ENCODE measurements at places on chromosomes 5 and 9. TPM values are rescaled to one million over a fixed set of nuclear protein-coding genes. Genes with fewer than 3 reads are reported as not detected.

GRCh38 chr9:137280474-137281344 lies 3.2 kb downstream of the TOR4A start:
- no peak for DNase-seq

DNA sequence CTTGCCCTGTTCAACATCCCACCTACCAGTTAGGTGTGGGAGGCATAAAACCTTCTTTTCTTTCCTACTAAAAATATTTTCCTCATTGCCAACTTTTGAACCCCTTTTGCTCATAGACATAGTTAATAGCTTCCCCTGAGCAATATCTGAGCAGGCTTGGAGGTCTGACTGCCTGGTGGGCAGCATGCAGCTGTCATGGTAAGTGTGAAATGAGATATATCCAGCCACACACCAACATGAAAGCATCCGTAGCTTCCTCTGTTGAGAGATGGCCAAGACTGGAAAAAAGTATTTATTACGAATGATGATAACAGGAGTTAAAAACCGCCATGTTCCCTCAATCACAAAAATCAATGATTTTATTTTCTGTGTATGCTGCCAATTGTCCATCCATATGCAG lies 190.1 kb downstream of the TMEM38B start:
- no peak for DNase-seq

DNA sequence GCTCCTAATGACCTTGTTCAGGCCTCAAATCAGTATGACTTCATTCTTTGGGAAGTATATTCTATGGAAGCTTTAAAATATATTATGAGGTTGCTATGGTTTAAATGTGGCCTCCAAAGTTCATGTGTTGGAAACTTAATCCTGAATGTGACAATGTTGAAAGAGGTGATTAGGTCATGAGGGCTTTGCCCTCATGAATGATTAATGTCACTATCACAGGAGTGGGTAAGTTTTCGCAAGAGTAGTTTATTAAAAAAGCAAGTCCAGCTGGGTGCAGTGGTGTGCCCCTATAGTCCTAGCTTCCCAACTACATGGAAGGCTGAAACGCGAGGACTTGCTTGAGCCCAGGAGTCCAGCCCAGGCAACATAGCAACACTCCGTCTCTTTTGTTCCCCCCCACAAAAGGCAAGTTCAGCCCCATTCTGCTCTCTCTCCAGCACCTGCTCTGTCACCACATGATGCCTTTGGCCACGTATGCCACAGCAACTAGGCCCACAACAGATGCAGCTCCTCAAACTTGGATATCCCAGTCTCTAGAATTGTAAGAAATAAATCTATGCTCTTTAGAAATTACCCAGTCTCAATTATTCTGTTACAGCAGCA lies 105.3 kb downstream of the SIL1 start:
- no peak for DNase-seq

DNA sequence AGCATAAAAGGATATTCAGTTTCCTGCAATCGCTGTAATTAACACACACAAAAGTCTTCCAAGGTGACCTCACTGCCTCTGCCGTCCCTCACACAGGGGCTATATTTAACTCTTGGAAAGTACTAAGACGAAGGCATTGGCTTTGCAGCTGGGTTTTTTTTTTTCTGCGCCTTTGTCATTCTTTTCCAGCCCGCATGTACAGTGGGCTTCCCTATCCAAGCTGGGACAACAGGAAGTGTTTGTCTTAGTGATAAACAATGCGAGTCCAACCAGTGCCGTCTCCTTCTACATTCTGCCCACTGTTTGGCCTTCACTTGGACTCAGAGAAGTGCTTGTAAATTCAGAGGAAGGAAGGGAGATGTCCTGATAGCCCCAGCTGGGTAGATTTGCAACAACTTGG lies 17.6 kb downstream of the AFAP1L1 start:
- DNase-seq, result no peak

GRCh38 chr5:140424135-140424534 lies 22.5 kb downstream of the ANKHD1 start:
- DNase-seq, result no peak

DNA sequence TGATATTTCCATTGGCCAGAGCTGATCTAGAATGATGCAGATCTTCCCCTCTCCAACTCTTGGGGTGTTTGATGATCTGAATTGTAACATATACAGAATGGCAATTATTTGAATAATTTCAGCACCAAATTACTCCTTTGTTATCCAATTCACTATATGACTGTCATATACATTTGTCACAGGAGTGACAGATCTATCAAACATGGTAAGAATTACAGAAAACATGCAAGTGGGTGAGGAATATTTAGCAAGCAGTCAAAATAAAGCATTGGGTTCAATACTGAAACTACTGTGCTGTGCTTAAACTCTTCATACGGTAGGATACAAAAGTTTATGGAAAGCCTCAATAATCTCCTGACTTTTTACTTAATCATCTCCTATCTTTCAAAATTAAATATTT lies 8.8 kb downstream of the MPDZ start:
- DNase-seq, result no peak

DNA sequence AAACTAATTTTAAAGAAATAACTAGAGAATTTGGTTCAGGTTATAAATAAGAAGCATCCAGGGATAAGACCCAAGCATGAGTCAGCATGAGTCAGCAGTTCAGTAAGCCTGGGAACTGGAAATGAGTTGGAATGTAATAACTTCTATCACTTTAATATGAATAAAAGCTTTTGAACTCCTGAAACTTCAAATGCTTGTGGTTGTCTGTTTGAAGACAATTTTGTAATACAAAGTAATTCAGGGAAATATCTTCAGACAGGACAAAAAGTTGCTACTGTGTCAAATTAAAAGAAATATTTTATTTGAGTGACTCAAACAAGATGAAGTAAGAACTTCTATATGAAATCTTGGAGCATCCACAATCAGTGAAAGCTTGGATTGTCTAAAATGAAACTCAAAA lies 331.2 kb upstream of the DAB2 start:
- no peak for DNase-seq

- DNase-seq, result no peak
These were observed 48.5 kb downstream of the MFAP3 start for GRCh38 chr5:154087260-154087659.

- DNase-seq, result no peak
These were observed 48.8 kb downstream of the PAPPA start for GRCh38 chr9:116202219-116202912.

DNA sequence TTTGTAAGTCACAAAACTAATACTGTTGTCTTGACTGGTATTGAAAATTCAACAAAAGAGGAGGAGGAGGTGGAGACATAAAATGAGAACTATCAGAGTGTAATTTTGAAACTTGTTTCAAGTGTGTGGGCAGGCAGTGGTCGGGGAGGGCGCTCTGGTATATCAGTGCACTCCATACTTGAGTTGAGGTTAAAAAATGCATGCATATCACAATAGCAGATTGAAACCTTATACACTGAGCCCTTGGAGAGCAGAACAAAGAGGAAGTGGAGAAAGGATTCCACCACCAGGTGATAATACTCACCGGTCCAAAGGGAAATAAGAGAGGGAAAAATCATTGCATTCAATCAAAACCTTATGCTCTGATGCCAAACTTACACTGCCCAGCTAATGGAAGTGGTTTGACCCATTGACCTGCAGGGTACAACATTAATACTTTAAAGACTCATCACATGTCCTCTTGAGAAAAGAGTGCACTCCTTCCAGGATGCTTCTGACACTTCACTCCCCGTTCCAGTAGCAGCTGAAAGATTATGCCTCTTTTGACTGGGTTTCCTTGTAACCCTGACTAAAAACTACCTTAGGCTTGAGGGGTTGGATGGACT lies 79.5 kb upstream of the FAM169A start:
- no peak for DNase-seq

DNA sequence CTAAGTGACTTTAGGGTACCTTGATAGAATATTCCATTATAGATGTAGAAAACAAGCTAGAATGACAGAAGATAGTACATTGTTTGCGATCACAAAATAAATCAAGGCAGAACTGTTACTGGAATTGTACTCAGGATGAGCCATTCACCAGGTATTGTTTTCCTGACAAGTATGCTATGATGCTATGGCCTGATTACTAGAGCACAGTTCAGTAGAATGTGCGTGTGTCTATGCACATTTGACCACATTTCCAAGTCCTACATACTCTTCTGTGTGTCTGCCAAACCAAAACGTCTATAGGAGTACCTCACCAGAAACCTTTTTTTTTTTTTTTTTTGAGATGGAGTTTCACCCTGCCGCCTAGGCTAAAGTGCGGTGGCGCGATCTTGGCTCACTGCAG lies 43.3 kb upstream of the CDC42SE2 start:
- DNase-seq, result no peak

- no peak for DNase-seq
These were observed 1.9 kb upstream of the ZNF79 start for GRCh38 chr9:127422133-127422782.

DNA sequence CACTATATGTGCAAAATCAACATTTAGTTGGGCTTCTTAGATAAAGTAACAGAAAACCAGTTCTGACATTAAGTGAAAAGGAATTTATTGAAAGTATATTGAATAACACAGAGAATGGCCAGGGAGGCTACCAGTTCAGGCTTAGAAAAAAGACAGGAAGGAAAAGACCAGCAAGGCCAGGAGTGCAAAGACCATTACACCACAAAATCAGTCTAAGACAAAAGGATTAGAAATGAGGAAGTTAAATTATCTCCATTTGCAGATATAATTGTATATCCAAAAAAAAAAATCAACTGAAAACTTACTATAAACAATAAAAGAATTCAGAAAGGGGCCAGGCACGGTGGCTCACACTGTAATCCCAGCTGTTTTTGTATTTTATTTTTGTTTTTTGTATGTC lies 4.8 kb upstream of the TEX10 start:
- DNase-seq, result no peak

- DNase-seq, result no peak
These were observed 240.3 kb downstream of the FANCC start for GRCh38 chr9:95077053-95077765.

DNA sequence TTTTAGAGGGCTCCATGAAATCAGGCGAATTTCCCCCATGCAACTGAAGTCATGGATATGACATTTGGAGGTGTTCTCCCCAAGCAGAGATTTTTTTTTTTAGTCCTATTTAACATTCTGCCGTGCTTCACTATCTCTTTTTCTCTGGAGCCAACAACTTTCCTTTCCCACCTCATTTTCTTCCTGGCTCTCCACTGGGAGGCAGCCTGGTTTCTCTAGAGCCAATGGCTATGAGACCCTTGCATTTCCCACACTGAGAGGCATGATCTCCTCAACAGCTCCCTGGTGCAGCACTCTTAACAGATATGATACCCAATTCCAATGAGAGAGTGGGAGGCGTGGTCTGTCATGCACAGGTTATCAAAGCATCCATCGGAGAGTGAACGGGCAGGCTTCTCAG lies 310.8 kb downstream of the DRD1 start:
- DNase-seq, result no peak

DNA sequence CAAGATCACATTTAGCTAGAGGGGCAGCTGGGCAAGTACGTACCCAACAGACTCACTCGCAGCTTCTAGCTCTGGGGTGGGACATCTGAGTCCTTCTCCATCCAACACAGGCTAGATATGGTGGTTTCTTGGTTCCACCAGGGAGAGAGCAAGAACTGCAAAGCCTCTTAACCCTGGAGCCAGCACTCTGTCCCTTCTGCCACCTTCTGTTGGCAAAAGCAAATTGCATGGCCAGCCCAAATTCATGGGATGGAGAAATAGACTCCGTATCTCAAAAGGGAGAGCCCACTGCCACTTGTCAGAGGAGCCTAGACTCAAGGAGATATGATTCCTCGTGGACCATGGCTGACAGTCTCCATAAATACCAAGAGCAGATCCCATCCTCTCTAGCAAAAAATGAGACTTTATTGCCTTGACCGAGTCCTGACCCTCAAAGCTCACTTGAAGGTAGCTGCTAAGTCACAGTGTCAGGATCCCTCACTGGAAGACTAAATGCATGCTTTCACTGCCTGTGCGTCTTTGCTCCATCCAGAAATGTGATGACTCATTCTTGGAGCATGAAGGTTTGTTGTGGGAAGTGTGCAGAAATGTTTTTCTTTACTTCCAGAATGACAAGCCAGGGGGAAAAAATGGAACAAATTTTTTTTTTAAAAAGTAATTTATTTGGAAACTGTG lies 28.8 kb upstream of the ROR2 start:
- DNase-seq, result no peak

DNA sequence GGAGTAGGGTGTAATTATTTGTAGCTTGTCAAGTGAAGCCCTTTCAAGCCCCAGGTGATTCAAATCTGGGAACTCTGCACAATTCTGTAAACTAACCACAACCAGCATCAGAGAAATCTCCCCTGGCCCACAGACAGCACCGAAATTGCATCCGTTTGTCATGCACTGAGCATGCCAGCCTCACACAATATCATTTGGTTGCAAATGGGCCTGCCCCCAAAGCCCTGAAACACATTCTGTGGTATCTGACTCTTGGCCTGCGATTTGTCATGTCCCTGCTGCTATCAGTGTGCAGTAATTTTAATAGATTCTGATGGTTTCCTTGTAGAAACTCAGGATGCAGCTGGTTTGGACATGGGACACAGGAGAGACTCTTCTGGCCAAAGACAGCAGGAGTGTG lies 35.3 kb downstream of the SNX24 start:
- DNase-seq, result no peak

DNA sequence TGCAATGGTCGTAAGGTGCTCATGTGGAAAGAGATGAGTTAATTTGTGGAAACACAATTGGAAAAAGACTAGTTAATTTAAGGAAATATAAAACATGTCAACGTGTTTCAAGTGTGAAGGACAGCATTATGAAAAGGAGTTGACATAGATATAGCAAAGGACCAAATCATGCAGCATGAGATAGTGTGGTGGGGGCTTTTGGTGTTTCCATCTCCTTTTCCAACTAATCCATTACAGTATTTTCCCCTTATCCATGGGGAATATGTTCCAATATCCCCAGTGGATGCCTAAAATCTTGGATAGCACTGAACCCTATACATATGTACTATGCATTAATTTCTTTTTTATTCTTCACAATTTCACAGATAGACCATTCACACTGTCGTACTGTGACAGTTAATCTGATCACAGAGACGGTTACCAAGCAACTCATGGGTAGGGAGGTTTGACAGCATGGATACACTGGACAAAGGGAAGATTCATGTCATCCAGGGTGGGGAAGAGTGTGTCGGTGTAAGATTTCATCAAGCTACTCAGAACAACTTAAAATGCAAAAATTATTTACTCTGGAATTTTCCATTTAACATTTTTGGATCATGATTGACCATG lies 238.6 kb downstream of the CDH12 start:
- no peak for DNase-seq

Gene GALNT12
- polyA plus RNA-seq, result 8.6 TPM

Gene ZNF483
- 2.7 TPM for polyA plus RNA-seq

Gene ZFP2
- polyA plus RNA-seq, result 8.1 TPM

Gene LOX
- polyA plus RNA-seq, result 45.3 TPM

Gene FAM221B
- 0.07 TPM for polyA plus RNA-seq

Gene PLEKHG4B
- 9.5 TPM for polyA plus RNA-seq

Gene PCDHA12
- polyA plus RNA-seq, result 0.14 TPM

Gene KIAA0825
- 4.2 TPM for polyA plus RNA-seq

Gene PCDHGA7
- polyA plus RNA-seq, result 2.3 TPM

Gene ANKRD31
- polyA plus RNA-seq, result 0.49 TPM

Gene OBP2B
- polyA plus RNA-seq, result not detected

Gene CCIN
- polyA plus RNA-seq, result 0.40 TPM

Gene TTC16
- polyA plus RNA-seq, result 0.20 TPM

Gene FAM169A
- 16.7 TPM for polyA plus RNA-seq

Data from right renal cortex interstitium (tissue), 3 donors.